KBM-7 (cell line): ENCODE measurements at places on chromosomes 2 and 18.
A peak's percentile ranks its signal among the peaks of the same experiment; 100 is the strongest.

- no peak for DNase-seq
Measured at GRCh38 chr2:179141206-179141605, 91.3 kb upstream of the CCDC141 start.

GRCh38 chr2:106127282-106127771, 66.8 kb downstream of the UXS1 start:
- DNase-seq: no peak

DNA sequence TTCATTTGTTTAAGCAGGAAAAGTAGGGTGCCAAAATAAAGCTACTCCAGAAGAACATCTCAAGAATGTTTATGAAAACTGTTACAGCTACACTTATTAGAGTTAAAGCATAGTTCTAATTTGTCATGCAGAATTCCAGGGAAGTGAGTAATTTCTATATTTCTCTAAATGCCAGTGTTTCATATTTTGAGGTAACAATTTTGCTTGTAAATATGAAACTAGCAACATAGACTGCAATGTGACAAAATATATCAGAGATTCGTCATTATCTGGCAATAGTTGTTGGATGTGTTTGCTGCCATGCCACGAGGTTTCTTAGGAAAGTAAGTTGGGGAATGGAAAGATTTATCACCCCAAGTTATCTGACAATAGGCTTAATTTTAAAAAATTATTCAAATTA, 424.1 kb upstream of the ZEB2 start:
- DNase-seq: no peak

- no peak for DNase-seq
Measured at GRCh38 chr2:171402906-171403580, 30.7 kb downstream of the METTL8 start.

DNA sequence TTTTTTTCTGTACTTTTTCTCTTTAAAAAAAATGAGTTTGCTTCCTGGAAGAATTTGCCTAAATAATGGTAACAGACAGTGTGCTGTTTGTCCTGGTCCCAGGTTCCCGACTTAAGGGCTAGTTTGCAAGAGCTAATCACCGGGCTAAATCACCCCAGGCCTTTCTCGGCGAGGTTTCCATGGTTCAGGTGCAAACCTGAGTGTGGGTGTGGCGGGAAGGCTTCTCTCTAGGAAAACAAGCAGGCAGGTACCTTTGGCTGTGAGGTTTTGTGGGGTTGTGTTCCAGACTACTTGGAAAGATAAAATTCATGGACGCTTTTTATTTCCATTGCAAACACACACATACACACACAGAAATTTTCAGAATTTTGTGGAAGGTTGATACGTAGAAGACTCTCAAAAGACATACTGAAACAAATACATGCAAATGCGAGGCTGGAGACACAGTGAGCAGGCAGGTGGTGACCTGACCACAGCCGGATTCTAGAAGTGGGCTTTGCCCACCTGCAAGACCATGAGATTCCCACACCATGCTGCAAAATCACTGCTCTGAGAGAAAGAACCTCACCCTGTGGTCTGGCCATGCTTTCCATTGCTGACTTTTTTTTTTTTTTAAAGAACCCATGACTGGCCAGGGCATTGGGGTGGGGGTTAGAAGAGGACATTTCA, 815 bp downstream of the CNDP1 start:
- no peak for DNase-seq

GRCh38 chr2:46411245-46411641, 68.1 kb upstream of the TMEM247 start:
- DNase-seq: no peak

- no peak for DNase-seq
Measured at GRCh38 chr2:223999862-224000261, 39.2 kb downstream of the SERPINE2 start.

- DNase-seq: no peak
Measured at GRCh38 chr2:105904938-105905337, 160.2 kb downstream of the NCK2 start.

GRCh38 chr2:171564463-171564862, 42.2 kb downstream of the CYBRD1 start:
- DNase-seq: no peak

DNA sequence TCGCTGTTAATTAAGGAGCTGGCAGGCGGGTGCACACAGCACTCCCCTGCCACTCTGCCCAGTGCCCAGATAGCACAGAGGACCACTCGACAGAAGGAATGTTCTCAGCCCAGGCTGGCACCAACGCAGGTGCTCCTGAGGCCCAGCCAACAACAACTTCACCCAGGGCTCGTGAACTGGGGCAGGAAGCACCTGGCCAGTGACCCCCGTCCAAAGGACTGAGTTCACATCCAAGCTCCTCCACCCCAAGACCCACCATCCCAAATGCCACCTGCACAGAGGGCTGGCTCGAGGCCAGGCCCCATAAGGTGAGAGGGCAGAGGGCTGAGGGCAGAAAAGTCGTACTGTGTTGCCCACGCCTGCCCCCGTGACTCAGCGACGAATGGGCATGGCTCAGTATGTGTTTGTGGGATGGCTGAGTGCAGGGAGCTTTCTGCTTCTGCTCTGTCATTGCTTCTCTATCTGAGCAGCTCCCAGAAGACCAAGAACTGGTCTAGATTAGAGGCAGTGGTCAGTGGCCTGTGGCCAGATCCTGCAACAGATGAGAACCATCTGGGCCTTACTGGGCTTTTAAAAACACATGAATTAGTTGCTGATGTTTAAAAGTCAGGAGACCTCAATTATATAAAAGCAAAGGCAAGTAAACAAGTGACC, 68.4 kb downstream of the POLR1A start:
- DNase-seq: no peak

- DNase-seq: no peak
Measured at GRCh38 chr2:69943000-69943842, 18.2 kb downstream of the ASPRV1 start.

DNA sequence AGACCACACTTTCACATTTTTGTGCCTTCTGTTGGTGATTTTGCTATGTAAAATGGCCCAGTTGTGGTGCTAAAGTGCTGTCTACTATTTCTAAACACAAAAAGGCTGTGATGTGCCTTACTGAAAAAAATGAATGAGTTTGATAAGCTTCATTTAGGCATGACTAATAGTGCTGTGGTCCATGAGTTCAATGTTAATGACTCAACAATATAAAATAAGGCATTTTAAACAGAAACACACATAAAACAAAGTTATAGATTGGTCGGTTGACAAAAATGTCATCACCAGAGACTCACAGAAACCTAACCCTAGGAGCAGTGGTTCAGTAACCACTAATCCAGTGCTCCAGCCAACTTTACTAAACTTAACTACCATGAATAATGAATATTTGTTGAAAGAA, 160.0 kb downstream of the DNAH6 start:
- DNase-seq: no peak

DNA sequence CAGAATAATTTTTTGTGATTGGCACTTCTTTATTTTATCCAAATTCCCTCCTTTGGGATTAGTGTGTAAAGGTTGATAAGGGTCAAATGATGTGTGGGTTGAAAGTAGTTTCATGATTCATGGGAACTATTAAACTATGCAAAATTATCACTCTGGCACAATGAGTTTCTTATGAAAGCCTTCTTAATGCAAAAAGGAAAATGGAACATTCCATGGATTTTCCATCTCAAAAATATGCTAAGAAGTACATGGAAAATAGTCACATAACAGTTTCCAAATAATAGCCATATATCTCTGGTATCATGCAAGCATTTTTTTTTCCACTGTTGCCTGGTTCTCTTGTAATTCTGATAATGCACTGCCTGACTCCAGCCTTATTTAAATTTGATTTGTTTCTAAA, 639.7 kb downstream of the NR4A2 start:
- no peak for DNase-seq

DNA sequence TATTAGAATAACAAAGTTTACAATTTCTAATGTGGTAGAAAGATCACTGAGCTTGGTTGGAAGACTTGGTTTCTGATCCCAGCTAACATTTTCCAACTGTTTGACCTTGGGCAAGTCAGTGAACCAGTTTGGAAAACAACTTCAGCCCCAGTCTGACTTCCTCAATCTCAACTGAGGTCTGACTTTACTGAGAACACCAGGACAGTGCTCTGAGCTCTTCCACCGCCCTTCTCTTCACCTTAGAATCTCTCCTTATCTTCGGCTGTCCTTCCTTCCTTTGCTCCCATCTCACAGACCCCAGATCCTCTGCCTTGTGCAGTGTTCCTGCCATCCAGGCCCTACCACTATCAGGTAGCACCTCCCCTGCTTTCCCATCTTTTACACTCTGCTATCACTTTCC, 193.8 kb upstream of the SP5 start:
- DNase-seq: no peak

DNA sequence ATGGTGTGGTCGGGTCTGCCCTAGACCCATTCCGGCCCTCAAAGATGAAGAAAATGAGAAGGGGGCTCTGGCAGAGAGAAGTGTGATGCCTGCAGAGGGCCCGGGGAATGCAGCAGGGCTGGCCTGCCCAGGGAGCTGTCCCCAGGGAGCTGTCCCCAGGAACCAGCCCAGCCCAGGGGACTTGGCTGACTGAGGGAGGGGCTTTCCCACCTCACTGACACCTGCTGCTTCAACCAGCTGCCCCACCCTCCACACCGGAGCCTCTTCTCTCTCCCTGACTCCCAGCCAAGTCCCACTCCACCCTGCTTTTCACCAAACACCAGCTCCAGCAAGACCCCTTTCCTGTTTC, 111.2 kb downstream of the STPG4 start:
- DNase-seq: no peak

DNA sequence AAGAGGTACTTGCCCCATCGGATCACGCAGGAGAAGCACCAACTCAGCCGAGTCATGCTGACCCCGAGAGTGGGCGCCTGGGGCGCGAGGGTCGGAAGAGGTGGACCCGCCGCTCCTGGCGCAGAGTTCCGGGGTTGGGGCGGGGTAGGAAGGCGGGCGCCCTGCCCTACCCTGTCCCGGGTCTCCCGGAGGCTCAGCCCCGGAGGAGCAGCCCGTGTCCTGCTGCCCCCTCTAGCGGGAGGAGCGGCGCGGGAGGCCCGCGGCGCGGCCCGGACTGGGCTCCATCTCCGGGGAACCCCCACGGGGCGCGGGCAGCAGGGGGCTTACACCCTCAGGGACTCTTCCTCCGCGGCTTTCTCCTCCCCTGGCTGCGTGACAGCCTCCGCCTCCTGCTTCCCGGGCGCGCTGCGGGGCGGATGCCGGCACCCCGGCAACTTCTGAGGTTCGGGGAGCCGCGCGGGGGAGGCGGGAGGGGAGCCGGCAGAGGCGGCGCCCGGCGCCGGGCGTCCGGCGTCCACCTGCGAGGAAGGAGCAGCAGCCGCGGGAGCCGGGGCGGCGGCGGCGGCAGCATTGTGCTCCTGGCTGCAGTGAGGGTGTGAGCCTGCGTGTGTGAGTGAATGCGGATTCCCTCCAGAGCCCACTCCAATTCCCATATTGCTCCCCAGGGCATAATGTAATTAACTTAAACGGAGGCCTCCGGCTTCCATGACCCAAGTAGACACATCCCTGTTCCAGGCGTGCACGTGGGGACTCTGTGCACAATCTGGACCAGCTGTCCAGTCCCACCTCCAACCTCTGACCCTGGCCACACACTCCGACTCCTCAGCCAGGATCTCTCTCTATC, 7.6 kb upstream of the TNS1 start:
- peak; percentile 41 for DNase-seq

GRCh38 chr2:229492034-229492433, 220.9 kb upstream of the PID1 start:
- no peak for DNase-seq

- DNase-seq: no peak
Measured at GRCh38 chr18:48973731-48974130, 23.0 kb upstream of the SMAD7 start.

- DNase-seq: no peak
Measured at GRCh38 chr18:48931680-48932461, 18.9 kb downstream of the SMAD7 start.

DNA sequence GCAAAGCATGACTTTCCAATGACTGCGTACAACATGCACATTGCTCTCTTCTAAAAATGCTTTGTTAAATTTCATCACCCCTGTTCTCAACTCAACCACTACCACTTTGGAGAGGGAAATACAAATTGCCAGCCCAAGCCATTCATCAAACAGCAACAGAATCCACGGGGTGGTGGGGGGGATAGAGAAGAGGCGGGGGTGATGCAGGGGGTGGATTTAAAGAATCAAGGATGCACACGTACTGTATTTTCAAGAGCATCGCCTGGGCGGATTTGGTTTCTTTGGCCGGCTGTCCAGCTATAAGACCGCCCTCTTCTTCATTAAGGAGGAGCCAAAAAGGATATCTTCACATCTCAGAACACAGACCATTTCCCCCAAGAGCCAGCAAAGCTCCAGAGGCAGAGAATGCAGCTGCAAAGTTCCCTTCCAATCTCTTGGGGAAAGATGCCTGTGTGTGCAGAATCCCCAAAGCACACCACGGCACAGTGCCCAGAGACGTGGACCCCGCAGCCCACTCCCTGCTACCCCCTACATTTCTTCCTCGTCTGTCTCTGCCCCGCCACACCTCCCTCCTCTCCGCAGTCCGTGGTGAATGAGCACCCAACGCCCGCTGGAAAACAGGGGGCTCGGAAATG, 977 bp downstream of the SLC8A1 start:
- DNase-seq: peak; percentile 19

DNA sequence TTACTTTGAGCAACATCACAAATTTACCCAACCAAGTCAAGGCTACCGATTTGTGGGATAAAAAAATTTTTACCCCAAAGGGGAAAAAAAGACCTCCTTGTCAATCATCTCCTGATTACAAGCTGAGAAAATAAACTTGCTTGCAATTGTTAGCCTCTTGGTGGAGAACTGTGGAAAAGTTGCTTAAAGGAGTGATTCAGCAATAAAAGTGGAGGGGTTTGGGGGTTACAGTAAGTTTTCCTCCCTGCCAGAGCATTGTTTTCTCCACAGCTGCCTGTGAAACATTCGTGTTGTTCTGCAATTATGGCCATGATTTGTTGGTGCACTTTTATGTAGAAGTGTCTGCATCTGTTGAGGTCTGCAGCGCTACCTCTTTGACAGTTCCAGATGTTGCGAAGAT, 82.6 kb downstream of the EN1 start:
- no peak for DNase-seq

DNA sequence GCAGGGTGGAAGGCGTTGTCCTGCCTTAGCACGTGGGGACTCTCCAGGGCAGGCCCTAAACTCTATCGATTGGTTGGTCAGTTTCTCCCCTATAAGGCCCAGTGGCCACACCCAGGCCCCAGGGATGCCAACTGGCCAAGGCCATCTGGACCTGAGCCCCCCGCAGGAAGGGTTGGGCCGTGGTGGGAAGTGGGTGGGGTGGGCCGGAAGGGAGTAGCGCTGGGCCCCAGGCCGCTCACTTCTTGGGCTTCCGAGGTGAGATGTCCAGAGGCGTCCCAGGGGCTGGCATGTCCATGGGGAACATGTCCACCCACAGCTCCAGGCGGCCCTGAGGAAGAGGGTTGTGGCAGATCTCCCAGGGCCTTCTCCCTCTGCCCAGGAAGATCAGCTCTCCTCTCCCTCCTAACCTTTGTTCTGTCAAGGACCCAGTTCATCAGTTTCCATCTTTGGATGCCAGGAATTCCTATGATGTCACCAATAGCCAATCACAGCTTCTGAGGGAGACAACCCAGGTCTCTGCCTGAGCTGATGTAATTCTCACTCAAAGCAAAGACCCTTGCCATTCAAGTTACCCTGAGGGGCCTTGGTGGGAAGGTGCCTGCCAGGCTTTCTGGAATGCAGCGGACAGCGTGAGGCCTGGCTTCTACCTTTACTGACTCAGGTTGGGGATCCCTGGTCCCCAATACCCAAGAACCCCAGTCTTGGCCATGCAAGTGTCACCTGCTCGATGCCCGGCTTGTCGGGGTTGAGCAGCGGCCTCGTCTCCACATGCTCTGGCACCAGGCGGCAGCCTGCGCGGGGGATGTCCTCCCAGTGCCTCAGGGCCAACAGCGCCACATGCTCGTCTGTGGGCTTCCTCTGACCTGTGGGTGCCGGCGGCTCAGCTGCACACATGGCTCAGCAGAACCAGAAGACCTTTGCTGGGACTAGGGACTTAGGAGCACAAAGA, 14.4 kb downstream of the OTOF start:
- no peak for DNase-seq

GRCh38 chr2:191405546-191405945, 160.3 kb downstream of the MYO1B start:
- no peak for DNase-seq
